ENCODE measurements at places on chromosomes 16 and 17.
A peak's percentile ranks its signal among the peaks of the same experiment; 100 is the strongest.

- DNase-seq, result no peak
These were observed 6.4 kb downstream of the PHKB start for GRCh38 chr16:47467501-47467900.

DNA sequence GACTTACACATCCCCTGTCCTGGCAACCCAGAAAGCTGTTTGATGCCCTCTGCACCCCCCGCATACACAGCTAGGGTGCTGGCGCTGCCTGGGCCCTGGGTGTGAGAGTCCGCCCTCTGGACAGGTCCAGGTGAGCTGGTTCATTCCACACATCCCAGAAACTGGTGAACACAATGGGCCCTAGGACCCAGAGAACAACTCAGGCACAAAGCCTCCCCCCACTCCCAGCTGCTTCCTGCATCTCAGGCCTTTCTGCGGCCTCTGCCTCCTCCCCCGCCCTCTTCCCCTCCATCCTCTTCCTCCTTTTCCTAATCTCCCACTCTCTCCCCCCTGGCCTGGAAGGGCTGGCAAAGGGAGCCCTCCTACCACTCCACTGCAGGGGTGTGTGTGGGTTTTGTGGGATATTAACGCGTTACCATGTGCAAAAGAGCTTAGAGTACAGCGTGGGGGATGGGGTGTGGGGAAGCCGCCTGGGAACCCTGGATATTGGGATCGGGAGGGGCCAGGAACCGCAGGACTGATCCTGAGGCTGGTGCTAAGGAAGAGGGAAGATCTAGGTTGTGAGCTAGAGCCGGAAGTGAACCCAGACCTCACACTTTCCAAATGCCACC is 1.6 kb upstream of the PPP1R9B start:
- peak; percentile 96 for DNase-seq

DNA sequence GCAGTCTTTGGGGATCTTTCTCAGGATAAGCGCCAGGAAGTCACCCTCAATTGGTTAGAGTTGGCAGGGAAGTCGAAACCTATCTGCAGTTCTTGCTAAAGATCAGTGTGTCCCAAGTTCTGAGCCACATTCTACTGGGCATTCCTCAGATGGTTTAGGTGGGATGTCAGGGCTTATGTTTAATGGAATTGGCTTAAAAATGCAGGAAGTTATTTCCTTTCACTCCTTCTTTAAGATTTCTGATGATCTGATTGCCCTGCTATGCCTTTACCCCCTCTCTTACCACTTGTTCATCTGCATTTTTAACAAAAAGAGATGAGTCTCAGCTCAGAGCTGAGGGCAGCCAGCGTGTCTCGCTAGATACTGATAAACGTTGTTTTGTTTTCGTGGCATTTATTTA is 30.8 kb downstream of the FOXL1 start:
- DNase-seq, result no peak

- peak; percentile 87 for DNase-seq
These were observed 114.7 kb upstream of the CACNG3 start for GRCh38 chr16:24141466-24141865.
